Urinary bladder (tissue), 4 donors: ENCODE measurements at places on chromosomes 16 and 17. TPM values are rescaled to one million over a fixed set of nuclear protein-coding genes. Genes with fewer than 3 reads are reported as not detected.

Gene HSD17B1
- 2.5 TPM for polyA plus RNA-seq

DNA sequence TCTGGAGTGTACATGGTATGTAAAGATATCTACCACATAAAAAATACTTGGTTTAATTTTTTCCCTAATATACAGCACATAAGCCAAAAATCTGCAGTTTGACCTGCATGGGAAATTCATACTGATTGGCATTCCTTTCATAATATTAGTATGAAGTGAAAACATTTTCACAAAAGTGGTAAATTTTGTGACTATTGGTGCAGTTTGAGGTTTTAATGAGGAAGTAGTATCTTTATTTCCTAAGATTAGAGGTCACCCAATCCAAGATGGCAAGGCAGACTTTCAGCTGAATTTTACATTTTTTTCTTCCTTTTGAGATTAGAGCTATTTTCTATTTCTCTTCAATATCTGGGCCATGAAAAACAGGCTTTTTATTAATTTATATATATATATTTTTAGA lies 21.2 kb downstream of the METTL9 start:
- DNase-seq, result no peak

GRCh38 chr16:88792078-88792550 lies 7.1 kb upstream of the PIEZO1 start:
- DNase-seq, result no peak

GRCh38 chr16:19005561-19006445 lies 22.1 kb downstream of the TMC7 start:
- no peak for DNase-seq

GRCh38 chr16:57955572-57956188 lies 15.2 kb downstream of the CNGB1 start:
- no peak for DNase-seq

DNA sequence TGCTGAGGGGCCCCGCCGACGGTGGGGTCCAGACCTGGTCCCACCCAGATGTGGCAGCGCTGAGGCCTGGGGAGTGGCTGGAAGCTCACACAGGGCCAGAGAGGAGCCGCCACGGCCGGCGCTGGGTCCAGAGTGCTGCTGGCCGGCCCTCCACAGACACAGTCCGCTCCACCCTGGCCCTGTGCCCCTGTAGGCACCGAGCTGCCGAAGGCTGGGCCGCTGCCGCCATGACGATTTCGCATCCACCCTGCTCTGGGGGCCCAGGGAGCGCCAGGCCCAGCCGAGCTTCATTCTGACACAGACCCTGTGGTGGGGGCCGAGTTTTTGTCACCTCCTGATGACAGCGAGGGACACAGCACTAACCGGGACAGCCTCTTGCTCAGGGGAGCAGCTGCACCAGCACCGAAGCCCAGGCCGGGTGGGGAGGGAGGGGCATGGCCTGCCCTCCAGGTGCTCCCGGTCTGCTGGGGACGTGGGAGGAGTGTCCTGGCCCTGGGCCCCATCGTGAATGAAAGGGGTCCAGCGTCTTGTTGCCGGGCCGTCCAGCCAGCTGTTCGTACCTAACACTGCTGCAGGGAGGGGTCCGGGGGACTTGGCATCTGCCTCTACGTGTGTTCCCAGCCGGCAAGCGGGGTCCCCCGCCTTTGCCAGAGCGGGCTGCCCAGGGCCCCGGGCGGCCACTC lies 27.1 kb upstream of the SSTR5 start:
- DNase-seq, result no peak

Gene DNAJA2
- polyA plus RNA-seq, result 45.5 TPM

GRCh38 chr16:64122177-64122576 lies 999.7 kb downstream of the CDH11 start:
- peak; percentile 17 for DNase-seq

Gene SPIRE2
- polyA plus RNA-seq, result 6.4 TPM

- no peak for DNase-seq
Observed at GRCh38 chr17:61818225-61818624, 45.1 kb downstream of the BRIP1 start.

- no peak for DNase-seq
Observed at GRCh38 chr16:3023415-3023668, 400 bp downstream of the HCFC1R1 start.

GRCh38 chr16:57663917-57664661 lies 4.0 kb upstream of the ADGRG3 start:
- no peak for DNase-seq

DNA sequence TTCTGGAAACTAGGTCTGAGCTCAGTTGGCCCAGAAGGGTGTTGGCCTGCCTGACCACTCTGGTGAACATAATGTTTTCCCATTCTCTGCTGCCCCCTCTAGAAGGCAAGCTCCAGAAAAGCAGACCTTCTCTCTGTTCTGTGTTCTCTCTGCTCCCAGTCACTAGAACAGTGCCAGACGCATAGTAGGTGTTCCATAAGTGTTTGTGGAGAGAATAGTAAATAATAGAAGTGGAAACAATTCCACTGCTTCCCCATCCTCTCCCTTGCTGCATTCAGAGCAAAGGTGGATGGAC lies 32.2 kb upstream of the ETV4 start:
- no peak for DNase-seq

Gene MPV17L
- polyA plus RNA-seq, result 4.4 TPM

DNA sequence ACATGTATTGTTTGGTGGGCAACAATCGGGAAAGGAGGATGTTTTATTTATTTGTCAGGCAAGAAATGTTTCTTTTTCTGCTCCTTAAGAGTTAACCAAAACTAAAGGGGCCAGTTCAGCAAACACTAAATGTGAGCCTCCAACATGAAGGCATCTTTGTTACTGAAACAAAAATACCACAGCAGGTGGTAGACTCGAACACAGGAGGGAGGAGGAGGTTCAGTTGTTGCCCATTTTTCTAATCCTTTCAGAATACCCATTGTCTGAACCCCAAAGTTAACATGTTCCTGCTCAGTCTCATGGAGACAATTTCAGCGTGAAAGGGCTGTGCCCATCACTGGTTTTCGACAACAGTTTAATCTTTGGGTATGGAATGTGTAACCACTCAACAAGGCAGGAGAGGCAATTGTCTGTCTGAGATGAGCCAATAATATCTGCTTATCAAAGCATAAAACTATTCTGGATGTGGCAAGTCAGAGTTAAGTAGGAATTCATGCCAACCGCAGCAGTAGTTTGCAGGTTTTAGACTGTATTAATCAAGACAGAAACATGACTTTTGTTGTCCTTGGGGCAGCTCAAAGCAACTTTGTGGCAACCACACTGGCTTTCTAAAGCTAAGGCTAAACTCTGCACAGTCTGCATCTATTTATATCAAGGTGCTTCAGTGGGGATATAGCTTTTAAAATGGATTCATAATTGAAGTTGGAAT lies 211.7 kb downstream of the FTO start:
- DNase-seq, result no peak

DNA sequence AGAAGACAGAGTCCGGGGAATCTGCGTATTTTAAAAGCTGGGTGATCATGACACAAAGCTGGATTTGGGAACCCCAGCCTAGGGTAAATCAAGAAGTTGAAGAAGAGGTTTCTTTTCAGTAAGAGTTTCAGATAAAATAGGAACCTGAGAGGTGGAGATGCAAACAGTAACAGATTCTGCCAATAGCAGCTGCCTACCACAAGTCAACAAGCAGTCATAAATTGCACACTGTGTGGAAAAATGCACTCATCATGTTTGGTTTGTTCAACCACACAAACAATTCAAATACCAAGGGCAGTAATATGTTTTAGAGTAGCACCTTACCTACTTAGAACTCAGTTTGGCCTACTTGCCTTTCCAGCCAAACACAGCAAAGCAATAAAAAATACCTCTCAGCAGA lies 14.0 kb downstream of the MYO1D start:
- no peak for DNase-seq

GRCh38 chr16:57761301-57761700 lies 25.7 kb downstream of the KATNB1 start:
- DNase-seq, result no peak

DNA sequence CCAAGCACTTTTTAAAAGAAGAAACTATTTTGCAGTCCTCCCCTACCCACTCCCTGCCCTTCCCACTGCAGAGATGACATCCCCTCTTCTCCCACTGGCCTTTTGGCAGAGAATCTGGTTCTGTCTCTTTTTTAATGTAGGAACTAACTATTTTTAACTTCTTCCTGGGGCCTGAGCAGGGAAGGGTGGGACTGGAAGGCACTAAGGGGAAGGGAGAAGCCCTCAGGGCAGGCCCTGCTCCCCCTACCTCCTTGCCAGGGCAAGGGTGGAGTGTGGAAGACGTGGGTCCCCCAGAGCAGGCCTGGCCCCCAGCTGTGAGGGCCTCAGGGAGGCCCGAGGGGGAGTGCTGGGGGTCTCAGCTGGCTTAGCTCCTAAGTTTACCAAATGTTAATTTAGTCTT lies 19.5 kb downstream of the UNC13D start:
- no peak for DNase-seq

- DNase-seq, result no peak
Observed at GRCh38 chr17:30361766-30362279, 16.9 kb upstream of the CPD start.

Gene HSF5
- 0.03 TPM for polyA plus RNA-seq

Gene WNK4
- 0.23 TPM for polyA plus RNA-seq

DNA sequence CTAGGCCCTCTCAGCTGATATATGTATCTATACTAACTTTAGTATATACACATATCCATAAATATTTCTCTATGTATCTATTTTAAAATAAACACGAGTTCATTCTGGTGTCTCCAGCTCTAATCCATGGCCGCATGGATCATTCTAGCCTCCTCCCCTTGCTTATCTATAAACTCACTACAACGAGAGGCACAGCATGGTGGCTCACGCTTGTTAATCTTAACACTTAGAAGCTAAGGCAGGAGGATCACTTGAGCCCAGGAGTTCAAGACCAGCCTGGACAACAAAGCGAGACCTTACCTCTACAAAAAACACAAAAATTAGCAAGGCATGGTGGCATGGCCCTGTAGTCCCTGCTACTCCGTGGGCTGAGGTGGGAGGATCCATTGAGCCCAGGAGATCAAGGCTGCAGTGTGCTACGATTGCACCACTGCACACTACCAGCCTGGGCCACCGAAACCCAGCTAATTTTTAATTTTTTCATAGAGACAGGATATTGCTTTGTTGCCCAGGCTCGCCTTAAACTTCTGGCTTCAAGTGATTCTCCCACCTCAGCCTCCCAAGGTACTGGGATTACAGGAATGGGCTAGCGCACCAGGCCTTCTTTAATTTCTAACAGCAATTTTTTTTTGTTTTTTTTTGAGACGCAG lies 3.9 kb upstream of the ZNF207 start:
- DNase-seq, result no peak

GRCh38 chr17:39547713-39548478 lies 59.8 kb downstream of the NEUROD2 start:
- no peak for DNase-seq

- DNase-seq, result no peak
Observed at GRCh38 chr17:79832218-79833109, 6.8 kb downstream of the CBX4 start.

DNA sequence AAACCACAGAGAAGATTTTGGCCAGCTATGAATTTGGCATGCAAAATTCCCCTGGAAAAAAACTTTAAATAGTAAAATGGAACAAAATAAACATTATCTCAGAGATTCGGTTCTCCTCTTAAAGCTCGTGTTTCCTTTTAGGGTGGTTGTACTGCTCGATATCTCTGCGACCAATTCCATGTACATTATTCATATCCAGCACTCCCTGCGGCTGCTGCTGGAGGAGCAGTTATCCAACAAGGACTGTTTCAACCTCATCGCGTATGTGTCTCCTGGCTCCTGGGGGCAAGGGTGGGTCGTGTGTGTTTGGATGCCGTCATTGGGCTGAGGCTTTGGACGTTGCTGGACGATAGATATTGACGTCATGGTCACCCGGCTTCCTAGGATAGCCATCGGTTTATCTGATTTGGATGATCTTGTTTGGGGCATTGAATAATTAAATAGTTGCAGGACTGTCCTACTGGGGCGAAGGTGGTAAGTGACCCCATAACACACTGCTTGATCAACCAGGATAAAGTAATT lies 33.8 kb downstream of the VWA3A start:
- no peak for DNase-seq

Gene HP
- 40.2 TPM for polyA plus RNA-seq

DNA sequence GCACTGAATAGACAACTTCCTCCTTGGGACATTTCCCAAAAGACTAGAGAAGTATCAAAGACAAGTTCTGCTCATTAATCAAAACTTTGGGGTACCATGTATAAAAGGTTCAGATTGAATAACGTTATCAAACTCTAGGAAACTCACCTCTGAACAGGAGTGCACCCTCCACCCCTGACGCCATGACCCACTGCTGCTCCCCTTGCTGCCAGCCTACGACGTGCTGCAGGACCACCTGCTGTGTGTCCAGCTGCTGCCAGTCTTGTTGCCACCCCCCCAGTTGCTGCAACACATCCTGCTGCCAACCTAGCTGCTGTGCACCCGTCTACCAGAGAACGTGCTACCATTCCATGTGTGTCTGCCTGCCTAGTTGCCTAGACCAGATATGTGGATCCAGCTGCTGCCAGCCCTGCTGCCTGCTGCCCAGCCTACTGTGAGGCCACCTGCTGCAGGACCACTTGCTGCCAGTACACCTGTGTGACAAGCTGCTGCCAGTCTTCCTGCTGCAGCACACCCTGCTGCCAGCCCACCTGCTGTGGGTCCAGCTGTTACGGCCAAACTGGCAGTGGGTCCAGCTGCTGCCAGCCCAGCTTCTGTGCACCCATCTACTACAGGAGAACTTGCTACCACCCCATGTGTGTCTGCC lies 13.8 kb upstream of the KRTAP9-2 start:
- no peak for DNase-seq
